ENCODE measurements at places on chromosomes 12 and 14. TPM values are rescaled to one million over a fixed set of nuclear protein-coding genes. Genes with fewer than 3 reads are reported as not detected.

The GRIP1 gene
- 0.54 TPM for total RNA-seq

The LBHD2 gene
- not detected for total RNA-seq

The SLC5A8 gene
- not detected for total RNA-seq

The HOXC9 gene
- not detected for total RNA-seq

The YAF2 gene
- 10.5 TPM for total RNA-seq

The NOS1 gene
- total RNA-seq: under 0.01 TPM

The SRSF9 gene
- 144 TPM for total RNA-seq

The ANG gene
- 2.7 TPM for total RNA-seq
